Activated T-helper 17 cell treated with anti-CD3 and anti-CD28 coated beads, Interleukin-2, amount 50 U/mL, for 72 hours (primary cell): ENCODE measurements at places on chromosomes 12 and 14. TPM values are rescaled to one million over a fixed set of nuclear protein-coding genes. Genes with fewer than 3 reads are reported as not detected.

DNA sequence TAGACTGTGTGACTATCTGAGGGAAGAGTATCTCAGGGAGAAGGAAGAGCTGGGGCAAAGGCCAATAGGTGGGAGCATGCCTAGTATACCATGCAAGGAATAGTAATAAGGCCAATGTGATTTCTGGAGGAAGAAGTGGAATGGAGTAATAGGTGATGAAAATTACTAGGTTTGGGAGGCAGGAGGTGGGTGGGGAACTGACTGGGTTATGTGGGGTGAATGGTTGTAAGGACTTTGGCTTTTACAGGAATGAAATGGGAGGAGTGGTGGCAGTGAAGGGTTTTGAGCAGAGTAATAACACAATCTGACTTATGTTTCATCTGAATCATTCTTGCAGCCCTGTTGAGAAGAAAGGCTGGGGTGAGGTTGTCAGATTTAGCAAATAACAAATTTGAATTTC, 30.9 kb downstream of the NUBPL start:
- no peaks in the 10 kb centered on the region for H3K36me3 ChIP-seq
- no peak overlapping the region for H3K27ac ChIP-seq
- H3K4me1 ChIP-seq = no peaks in the 10 kb centered on the region
- ATAC-seq = no peak
- no peaks in the 10 kb centered on the region for H3K27me3 ChIP-seq
- no peak overlapping the region for H3K4me3 ChIP-seq

- H3K4me1 ChIP-seq = peaks cover 6% of the 10 kb centered on the region
- H3K36me3 ChIP-seq = peaks cover 94% of the 10 kb centered on the region
- no peak overlapping the region for H3K4me3 ChIP-seq
- H3K27me3 ChIP-seq = no peaks in the 10 kb centered on the region
- no peak for ATAC-seq
- H3K27ac ChIP-seq = no peak overlapping the region
Observed at GRCh38 chr12:66319266-66319954, 17.1 kb downstream of the HELB start.

DNA sequence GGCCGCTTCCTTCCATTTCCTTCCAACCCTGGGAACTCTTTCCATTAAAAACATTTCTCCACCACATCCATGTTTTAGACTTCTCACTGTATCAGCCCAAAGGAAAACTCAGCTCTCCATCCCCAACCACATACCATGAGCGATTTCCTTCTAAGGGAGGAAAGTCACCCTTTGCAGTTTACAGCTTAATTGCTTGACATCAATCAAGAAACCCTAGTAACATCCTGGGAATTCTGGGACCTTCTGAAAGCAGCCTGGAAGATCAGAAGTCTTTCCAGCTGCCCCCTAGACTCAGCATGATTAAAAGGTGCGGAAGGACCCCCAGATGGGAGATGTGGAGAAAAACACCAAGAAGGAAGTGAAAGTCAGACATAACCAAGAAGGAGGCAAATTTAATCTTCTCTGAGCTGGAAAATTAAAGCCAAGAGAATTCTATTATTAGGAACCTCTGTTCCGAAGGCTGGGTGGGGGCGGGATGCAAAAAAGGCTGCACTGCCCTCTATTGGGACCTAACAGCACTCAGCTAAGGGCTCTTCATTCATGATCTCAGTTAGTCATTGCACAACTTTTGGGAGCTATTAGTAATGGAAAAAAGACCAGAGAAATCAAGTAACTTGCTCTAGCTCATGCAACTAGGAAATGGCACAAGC, 73.3 kb upstream of the PLXNC1 start:
- H3K36me3 ChIP-seq = no peaks in the 10 kb centered on the region
- H3K4me3 ChIP-seq = no peak overlapping the region
- H3K4me1 ChIP-seq = peaks cover 19% of the 10 kb centered on the region
- no peak overlapping the region for H3K27ac ChIP-seq

DNA sequence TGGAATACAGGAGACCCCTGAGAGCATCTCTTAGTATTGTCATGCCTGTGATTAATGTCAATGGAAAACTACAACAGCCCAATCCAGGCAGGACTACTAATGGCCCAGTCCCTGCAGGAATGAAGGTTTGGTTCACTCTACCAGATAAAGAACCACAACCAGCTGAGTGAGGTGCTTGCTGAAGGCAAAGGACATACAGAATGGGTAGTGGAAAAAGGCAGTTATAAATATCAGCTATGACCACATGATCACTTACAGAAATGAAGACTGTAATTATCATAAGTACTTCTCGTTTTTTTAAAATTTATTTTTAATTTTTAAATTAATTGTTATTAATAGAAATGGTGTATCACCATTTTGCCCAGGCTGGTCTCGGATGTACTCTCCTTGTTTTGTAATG, 17.2 kb upstream of the LPCAT3 start:
- no peak overlapping the region for H3K27ac ChIP-seq
- no peaks in the 10 kb centered on the region for H3K27me3 ChIP-seq
- no peak overlapping the region for H3K4me3 ChIP-seq
- no peaks in the 10 kb centered on the region for H3K36me3 ChIP-seq
- H3K4me1 ChIP-seq = no peaks in the 10 kb centered on the region

GRCh38 chr12:67533159-67533558, 115.4 kb upstream of the DYRK2 start:
- ATAC-seq = no peak
- H3K27ac ChIP-seq = no peak overlapping the region
- no peaks in the 10 kb centered on the region for H3K4me1 ChIP-seq
- no peaks in the 10 kb centered on the region for H3K36me3 ChIP-seq
- H3K4me3 ChIP-seq = no peak overlapping the region
- no peaks in the 10 kb centered on the region for H3K27me3 ChIP-seq

DNA sequence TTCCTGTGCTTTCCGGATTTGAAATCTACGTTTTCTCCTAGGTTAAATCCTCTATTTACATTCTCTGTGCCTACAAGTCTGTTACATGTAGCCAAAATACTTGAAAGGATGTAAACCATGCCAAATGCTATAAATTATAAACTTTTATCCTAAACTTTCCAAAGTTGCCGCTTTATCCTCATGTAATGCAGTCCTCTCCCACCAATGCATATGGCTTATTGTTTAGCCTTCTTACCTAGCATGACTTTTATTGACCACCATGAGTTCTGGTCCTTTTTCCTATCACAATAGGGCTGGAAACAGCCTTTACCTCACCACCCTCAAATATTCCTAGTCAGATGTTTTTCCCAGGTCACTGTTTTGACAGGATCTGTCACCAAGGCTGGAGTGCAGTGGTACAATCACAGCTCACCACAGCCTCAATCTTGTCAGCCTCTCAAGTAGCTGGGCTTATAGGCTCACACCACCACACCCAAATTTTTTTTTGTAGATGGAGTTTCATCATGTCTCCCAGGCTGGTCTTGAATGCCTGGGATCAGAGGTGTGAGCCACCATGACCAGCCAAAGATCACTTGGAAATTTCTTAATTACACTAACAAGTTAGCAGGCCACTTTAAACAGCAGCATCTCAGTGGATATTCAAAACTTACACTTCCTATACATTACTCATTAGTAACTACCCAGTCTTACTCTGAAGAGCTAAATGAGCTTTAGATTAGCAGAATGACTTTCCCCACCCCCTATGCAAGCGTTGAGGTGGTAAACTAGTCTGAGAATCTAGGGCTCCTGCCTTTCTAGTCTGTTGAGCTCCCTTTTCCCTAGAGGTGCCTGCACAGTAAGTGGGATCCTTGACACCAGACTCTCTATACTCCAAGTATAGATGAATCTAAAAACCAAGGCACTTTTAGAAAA, 4.1 kb downstream of the TUBA1B start:
- ATAC-seq = no peak
- H3K27me3 ChIP-seq = no peaks in the 10 kb centered on the region
- H3K4me1 ChIP-seq = peaks cover 16% of the 10 kb centered on the region
- peaks cover 51% of the 10 kb centered on the region for H3K36me3 ChIP-seq

DNA sequence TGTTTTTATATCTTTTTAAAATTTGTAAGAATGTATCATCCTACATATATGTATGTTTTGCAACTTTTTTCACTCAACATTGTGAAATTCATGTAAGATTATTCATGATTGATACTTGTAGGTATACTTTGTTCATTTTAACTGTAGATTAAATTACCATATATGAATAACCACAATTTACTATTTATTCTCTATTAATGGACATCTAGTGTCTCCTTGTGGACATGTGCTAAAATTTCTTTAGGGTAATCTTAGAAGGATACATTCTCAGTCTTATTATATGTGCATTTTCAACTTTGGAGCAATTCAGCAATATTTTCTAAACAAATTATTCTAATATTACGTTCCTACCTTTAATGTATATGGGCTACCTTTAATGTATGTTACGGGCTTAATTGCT, 192.4 kb downstream of the FUT8 start:
- no peaks in the 10 kb centered on the region for H3K27me3 ChIP-seq
- no peak overlapping the region for H3K4me3 ChIP-seq
- no peaks in the 10 kb centered on the region for H3K4me1 ChIP-seq
- H3K27ac ChIP-seq = no peak overlapping the region

DNA sequence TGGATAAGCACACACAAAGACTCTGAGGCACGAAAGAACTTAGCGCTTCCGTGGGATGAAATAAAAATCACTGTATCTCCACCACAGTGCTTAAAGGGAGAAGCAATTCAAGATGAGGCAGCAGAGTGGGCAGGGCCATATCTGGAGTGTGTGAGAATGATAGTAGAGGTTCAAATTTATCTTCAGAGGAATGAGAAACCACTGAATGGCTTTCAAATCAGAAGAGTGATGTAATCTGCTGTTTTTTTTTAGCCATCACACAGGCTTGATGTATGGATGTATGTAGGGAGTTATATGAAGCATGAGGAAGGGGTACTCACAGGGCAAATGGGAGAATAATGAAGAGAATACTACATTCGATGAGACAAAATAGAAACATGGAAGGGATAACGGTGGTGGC, 24.1 kb downstream of the MDGA2 start:
- H3K4me1 ChIP-seq = no peaks in the 10 kb centered on the region
- no peaks in the 10 kb centered on the region for H3K27me3 ChIP-seq
- no peaks in the 10 kb centered on the region for H3K36me3 ChIP-seq

DNA sequence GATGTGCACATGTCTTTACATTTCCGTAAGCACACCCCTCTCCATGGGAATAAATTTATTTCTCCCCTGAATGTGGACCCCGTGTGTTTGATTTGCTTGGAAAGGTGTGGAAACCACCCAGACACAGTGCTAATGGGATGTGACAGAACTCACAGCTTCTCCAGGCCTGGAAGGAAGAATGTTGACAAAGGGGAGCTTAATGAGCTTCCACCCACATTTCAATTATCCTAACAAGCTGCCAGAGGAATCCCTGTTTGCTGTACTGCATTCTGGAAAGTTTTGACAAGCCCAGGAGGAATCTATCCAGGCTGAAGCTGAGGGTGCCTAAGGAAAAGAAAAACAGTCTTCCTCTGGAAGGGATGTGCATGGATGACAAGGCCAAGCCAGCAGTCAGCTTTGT, 51.2 kb upstream of the CCDC60 start:
- no peaks in the 10 kb centered on the region for H3K36me3 ChIP-seq
- H3K4me1 ChIP-seq = no peaks in the 10 kb centered on the region
- no peak overlapping the region for H3K4me3 ChIP-seq
- peaks cover 11% of the 10 kb centered on the region for H3K27me3 ChIP-seq
- no peak for ATAC-seq

DNA sequence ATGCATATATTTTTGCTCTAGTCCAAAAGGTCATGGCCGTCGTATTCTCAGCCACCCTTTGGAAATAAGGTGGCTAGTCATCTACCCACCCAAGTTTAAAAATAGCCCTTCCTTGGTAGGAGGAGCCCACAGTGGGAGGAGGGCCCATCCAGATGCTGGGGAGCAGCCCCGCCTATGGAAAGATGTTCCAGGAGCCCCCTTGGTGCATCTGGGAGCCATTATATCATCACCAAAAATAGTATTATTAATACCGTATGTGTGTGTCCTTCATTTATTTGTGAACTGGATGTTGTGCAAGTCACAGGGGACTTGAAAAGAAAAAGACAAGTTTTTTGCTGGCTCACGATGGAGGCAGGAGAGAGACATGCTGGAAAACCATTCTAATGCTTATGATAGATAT, 34.0 kb downstream of the EMP1 start:
- H3K36me3 ChIP-seq = no peaks in the 10 kb centered on the region
- H3K4me1 ChIP-seq = no peaks in the 10 kb centered on the region
- peaks cover 29% of the 10 kb centered on the region for H3K27me3 ChIP-seq
- H3K27ac ChIP-seq = no peak overlapping the region

DNA sequence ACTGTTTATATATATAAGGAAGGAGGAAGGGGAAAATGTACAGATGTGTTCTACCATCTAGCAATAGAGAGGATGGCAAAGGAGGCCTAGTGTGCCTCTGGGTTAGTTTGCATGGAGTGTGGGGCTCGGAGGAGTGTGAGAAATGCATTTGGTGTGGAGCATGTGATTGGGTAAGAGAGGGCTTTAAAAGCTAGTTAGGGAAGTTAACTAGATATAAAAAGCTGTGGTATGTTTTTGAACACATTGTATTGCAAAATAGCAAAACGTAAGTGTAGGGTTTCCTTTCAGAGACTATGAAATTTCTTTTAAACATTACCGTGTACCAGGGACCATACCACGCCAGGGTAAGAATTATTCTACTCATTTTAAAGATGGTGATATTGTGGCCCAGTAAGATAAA, 53.3 kb upstream of the STXBP6 start:
- no peak overlapping the region for H3K4me3 ChIP-seq
- ATAC-seq = no peak
- H3K27ac ChIP-seq = no peak overlapping the region
- H3K36me3 ChIP-seq = no peaks in the 10 kb centered on the region
- H3K4me1 ChIP-seq = no peaks in the 10 kb centered on the region

GPR84 gene
- 2.2 TPM for total RNA-seq

CD27 gene
- total RNA-seq = 42.1 TPM

TNFAIP2 gene
- 3.0 TPM for total RNA-seq

GRIP1 gene
- total RNA-seq = 0.86 TPM

INF2 gene
- 87.8 TPM for total RNA-seq

GPR137C gene
- 0.35 TPM for total RNA-seq

VSIG10 gene
- 9.6 TPM for total RNA-seq

MYF5 gene
- total RNA-seq = not detected
